ENCODE measurements at places on chromosomes 5 and 9.
A peak's percentile ranks its signal among the peaks of the same experiment; 100 is the strongest.

DNA sequence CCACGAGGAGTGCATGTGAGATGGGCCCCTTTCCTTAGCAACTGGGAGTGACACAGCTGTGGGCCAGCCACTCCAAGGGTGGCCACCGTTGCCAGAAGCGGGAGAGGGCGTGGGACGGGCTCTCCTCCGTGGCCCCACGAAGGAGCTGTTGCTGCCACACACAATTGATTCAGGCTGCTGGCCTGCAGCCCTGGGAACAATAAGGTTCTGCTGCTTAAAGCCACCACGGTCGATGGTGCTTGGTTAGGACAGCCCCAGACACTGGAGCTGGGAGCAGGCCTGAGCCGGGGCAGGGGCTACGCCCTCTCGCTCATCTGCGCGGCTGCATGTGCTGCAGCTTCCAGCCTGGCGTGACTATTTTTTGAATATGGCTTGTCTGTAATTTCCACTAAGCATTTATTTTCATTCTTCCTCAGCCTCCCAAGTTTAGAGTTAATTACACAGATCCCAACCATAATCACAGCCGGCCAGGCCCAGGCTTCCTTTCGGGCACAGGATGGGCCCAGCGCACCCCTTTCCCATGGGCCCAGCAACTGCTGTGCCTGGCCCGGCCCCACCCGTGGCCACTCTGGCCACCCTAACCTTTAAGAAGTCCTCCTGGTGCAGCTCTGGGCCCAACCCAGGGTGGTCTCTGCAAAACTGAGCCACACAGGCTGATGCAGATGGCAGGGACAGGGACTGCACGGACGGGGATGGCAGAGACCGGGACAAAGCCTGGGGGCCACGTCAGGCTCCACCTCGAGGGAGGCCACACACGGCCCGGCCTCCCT lies 49.7 kb downstream of the VAV2 start:
- DNase-seq = no peak

DNA sequence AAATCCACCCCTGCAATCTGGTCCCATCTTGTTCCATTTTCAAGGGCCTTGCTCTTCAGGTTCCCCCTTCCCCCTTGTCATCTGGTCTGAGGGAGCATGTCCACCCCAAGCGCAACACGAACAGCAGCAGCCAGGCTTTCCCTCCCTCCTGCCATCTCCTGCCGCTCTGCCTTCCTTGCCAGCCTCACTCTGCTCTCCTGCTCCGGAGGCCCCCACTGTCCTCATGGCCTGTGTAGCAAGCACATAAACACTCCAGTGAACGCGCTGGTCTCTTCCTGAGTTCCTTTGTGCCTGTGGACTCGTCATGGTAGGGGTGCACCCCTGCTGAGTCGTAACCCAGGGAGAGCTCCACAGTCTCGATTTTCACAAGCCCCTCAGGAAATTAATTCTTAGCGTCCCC lies 29.9 kb downstream of the TENT4A start:
- no peak for DNase-seq

DNA sequence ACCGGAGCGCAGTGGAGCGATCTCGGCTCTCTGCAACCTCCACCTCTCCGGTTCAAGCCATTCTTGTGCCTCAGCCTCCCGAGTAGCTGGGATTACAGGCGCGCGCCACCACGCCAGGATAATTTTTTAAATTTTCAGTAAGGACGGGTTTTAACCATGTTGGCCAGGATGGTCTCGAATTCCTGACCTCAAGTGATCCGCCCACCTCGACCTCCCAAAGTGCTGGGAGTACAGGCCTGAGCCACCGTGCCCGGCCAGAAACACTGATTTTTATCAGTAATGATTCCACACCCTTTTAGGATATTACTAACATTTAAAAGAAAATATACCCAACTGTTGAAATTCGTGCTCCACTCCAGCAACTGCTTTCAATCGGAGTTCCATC lies 464 bp upstream of the FAM151B start:
- DNase-seq = no peak

- no peak for DNase-seq
Observed at GRCh38 chr9:136201609-136202453, 3.1 kb downstream of the LHX3 start.

DNA sequence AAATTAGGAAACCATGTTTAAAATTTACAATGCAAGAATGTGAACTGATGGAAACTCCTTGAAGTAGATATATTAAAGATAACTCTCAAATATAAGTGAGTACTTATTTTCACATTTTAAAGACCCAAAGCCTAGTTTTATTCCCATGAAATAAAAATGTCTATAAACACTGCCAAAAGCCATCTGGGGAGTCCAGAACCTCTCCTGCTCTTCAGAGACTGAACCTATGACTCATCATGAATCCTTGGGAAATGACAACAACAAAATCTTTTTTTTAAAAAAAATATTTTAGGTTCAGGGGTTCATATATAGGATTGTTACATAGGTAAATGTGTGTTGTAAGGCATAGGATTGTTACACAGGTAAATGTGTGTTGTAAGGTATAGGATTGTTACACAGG lies 33.8 kb upstream of the FYB1 start:
- no peak for DNase-seq

DNA sequence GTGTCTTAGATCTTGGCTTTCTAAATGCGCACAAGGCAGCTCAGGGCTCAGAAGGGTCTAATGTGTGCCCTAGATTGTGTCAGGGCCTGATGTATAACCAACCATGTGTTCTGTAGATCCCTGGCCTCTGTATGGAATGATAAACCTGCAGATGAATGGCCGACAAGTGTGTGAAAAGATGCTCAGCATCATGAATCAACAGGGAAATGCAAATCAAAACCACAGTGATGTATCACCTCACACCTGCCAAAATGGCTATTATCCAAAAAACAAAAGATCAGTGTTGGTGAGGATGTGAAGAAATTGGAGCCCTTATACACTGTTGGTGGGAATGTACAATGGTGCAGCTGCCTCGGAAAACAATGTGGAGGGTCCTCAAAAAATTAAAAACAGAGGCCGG lies 489.8 kb downstream of the SEMA5A start:
- no peak for DNase-seq

- no peak for DNase-seq
Observed at GRCh38 chr5:74766418-74766848, 484 bp downstream of the GFM2 start.

DNA sequence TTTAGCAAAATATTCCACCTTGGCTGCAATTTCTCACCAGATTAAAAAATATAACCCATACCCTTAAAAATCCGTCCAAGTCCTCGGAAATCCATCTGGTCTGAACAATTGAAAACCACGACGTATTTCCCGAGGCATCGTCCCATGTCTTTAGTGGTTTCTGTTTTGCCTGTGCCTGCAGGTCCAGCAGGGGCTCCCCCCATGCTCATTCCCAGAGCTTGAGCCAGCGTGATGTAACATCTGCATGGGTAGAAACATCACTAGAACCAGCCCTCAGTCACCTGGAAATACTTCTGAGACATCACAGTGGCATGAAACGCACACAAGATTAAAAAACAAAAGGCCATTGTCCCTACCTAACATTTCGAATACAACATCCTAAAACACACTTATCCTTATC lies 114.0 kb downstream of the DNAH5 start:
- no peak for DNase-seq

DNA sequence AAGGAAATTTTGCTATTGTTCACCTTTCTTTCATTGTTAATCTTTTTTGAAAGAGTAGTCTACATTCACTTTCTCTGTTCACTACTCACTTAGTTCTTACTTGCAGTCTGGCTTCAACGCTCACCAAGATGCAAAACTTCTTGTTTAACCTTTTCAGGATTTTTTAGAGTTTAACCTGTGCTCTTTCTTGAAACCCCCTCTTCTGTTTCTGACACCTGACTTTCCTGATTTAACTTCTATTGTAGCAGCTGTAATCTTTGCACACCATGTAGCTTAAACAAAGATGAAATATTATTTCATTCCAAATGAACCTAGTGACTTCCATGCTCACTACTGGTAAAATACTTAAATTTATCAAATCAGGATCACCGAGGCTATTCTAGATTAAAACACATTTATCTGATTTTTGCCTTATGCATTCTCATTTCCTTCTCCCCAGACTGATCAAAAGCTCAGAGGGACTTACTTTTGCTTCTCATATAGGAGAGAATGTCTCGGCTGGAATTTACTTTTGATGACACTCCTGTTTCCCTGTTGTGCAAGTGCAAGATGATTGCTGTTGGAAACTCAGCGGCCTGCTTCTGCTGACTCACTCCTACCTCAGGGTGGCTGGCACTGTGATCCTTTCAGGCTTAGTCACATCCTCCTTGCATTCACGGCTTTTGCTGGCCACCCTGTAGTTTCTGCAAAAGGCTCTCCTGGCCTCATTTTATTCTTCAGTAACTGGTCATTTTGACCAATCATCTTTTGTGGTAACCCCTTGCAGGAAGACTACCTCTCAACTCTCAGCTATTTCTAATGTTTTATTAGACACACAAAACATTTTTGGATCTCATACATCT lies 109.3 kb upstream of the IFNE start:
- DNase-seq = peak; percentile 5

DNA sequence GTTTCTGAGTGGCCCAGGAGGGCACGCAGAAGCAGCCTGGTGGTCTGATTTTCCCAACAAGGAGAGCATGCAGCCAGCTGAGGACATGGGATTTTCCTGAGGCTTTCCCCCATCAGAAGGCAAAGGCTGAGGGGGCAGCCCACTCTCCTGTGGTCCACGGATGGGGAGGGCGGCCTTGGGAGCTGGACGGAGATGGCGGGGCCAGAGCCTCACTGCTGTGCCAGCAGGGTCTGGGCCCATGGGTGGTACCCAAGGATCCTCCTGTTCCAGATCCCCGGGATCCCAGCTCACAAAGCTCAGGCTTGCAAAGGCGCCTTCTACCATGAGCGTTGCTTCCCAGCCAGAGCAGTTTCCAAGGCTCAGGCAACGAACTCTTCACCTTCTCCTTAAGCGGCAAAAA lies 39.0 kb upstream of the SLC12A7 start:
- DNase-seq = no peak

Data from stimulated activated CD4-positive, alpha-beta T cell treated with anti-CD3 and anti-CD28 coated beads, TNF-alpha, amount 100 ng/mL, for 1 hour (primary cell).